ENCODE measurements at places on chromosomes 3 and 15.

DNA sequence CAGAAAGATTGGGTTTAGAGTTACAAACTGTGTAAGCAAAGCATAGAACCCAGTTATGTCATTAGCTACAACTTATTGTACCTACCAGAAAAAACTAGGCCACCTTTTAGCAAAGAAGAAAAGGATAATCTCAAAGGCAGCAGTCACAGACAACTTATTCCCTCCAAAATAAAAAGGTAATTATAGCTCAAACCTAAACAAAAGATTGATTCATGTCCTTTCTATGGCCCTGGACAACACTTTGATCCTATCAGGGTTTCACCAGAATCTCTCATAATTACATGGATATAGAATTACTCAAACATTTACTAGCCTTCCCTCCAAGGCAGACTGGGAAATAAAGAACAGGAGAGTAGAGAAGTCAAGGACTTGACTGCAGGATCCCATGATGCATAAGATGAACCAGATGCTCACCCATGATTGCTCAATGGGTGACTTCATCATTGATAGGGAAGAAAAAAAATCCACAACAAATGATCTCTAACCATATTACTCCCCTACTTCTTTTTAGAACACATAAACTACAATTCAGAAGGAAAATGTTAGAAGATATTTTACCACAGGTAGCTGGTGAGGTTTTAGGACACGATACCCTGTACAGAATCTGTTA is 17.4 kb downstream of the DET1 start:
- DNase-seq: no peak

GRCh38 chr3:60585918-60586317 is 665.3 kb downstream of the FHIT start:
- DNase-seq: no peak

DNA sequence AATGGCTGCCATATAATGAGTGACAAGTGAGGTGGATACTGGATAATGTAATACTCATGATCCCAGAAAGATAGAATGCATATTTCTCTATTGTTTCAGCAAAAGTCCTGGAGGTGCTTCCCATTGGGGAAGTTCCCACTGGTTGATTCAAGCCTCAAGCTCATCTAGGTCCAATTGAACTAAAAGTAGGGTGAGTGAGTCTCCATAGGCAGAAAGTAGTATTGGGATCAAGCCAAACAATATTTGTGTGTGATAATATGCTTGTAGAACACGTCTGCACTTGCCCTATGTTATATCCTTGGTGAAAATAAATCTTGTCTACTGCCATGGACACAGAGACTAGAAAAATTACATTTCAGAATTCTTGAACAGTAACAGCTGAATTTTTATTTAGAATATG is 14.8 kb upstream of the ZBTB20 start:
- DNase-seq: no peak

DNA sequence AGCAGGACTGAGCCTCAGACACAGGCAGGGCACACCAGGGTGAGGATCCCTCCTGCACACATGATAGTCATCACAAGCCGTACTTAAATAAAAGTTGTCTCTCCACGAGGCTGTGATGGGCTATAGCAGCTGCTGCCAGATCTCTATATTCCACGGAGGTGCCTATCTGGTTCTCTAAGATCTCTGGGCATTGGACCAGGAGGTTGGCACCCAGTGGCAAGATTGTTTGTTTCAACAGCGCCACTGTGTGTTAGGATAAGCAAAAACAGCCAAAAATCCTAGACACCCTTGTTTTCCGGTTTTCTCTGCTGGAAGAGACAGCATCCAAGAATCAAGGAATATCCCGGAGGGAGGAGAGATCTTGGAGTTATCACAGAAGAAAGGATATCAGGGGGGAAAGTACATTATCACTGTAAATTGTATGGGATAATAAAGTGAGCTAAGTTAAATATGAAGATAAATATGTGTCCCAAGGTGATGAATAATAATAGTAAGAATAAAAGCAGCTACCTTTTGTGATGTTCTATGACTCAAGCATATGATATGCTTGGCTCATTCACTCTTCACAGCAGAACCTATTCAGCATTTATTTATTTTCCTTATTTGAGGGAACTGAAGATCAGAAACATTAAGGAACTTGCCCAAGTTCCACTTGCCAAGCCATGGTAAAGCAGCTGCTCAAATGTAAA is 90.6 kb upstream of the AKAP13 start:
- peak; percentile 40 for DNase-seq

DNA sequence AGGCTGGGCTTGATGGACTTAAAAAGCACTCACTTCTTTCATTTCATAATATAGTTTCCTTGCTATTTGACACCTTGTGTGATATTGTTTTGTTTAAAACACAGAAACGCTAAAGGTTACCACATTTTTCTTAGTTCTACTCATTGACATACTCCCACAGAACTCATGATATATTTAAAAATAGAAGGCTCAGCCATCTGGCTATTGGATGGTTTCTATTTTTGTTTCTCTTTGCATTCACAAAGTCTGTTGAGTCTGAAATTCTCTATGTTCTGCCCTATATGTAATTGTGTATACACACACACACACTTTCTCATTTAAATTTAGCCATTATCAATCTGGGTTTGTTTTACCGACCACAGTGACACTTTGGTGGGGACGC is 128.2 kb downstream of the SOX2 start:
- no peak for DNase-seq

- no peak for DNase-seq
These were observed 68.5 kb downstream of the DHX30 start for GRCh38 chr3:47871389-47871788.

DNA sequence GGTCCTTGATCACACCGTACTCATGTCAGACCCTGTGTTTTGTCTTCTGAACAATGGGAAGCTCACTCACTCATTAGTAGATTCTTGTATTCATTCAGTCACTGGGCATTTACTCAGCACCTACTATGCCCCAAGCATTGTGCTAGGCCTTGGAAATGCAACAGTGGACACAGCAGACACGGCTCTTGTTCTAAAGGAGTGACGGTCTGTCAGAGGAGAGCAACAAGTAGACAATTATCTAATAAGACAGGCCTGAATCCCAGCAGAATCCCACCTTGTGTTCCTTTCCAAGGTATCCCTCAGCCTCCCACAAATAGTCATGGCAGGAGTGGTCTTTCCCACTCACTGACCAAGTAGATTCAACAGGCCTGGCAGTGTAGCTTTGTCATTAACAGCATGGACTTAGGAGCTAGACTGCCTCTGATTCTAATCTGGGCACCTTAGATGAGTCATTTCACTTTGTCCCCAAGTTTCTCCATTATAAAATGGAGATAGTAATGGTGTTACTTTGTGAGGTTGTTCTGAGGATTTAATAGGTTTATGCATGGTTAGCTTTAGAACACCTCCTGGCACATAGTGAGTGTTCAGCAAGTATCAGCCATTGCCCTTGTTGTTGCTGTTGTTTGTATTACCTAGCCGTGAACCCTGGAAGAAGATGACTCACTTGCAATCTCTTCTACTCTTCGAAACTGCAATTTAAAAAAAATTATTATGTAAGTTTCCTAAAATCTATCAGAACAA is 69.1 kb downstream of the SSUH2 start:
- no peak for DNase-seq

DNA sequence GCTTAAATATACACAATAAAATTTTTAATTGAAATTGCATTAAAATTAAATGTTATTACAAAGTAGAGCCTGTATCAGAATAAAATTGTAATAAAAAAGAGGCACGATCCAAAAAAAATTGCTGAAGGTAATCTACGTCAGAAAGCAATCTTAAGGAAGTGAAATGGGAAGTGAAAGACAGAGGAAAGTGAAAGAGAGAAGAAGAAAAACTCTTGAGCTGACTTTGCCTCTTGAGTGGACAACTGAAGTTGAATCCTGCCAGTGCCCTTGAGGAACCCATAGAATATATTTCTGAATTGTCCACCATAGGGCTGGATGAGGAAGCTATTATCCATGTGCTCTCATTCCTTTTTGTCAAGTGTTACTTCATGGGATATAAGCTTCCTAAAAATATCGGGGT is 285.1 kb upstream of the STAC start:
- DNase-seq: no peak

DNA sequence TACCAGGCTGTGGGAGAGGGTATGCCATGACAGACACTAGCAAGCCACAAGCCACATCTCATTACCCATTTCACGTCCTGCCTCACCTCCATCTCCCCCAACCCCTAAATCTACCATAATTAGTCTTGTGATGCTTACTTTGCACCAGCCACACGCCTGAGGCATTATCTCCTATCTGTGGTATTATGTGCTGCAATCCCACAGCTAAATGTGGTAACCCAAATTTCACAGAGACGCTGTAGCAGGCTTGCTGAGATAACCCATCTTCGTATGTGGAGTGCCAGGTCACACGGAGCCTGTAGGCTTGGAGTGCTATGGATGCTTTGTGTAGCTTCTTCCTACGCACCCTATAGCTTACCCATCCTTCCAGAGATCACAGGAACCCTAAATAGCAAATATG is 256.7 kb upstream of the KCNH8 start:
- DNase-seq: no peak

DNA sequence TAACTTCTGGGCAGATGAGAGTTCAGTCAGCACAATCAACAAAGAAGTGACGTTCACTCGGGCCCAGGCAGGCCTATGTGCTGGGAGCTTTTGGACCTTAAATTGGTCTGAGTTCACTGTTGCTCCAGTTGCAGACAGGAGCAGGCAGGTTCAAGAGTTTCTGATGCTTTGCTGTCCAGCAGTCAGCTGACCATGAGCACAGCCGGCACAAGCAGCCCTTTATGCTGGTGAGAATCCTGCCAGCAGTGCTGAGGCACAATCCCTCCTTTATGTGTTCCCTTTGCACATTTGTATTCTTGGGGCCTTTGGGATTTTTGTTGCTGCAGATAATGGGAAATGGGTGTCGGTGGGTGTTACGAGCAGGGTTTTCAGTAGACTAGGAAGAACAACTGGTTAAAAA is 81.2 kb upstream of the GOLGA8J start:
- no peak for DNase-seq

GRCh38 chr3:2822611-2823010 is 287.6 kb downstream of the IL5RA start:
- no peak for DNase-seq

DNA sequence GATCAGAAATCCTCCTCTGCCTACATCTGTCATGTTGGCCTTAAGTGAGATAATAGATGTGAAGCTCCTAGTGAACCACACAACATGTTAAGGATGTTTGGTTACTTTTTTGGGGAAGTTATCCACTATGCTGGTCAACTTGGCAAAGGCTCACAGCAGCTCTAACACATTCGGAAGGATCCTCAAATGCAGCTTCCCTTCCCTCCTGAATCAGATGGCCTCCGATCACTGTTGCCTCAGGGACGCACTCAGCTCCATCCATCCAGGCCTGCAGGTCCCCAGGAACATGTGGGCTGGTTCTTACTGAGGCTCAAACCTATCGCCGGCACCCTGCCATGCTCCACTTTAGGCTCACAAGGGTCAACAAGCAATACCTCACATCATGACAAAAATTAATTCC is 67.9 kb downstream of the CORO2B start:
- DNase-seq: no peak

GRCh38 chr3:8518138-8518537 is 16.5 kb downstream of the LMCD1 start:
- no peak for DNase-seq

- no peak for DNase-seq
These were observed 2.1 kb downstream of the SOX14 start for GRCh38 chr3:137766041-137766875.

GRCh38 chr3:9552252-9552999 is 1.2 kb downstream of the LHFPL4 start:
- DNase-seq: peak; percentile 7

DNA sequence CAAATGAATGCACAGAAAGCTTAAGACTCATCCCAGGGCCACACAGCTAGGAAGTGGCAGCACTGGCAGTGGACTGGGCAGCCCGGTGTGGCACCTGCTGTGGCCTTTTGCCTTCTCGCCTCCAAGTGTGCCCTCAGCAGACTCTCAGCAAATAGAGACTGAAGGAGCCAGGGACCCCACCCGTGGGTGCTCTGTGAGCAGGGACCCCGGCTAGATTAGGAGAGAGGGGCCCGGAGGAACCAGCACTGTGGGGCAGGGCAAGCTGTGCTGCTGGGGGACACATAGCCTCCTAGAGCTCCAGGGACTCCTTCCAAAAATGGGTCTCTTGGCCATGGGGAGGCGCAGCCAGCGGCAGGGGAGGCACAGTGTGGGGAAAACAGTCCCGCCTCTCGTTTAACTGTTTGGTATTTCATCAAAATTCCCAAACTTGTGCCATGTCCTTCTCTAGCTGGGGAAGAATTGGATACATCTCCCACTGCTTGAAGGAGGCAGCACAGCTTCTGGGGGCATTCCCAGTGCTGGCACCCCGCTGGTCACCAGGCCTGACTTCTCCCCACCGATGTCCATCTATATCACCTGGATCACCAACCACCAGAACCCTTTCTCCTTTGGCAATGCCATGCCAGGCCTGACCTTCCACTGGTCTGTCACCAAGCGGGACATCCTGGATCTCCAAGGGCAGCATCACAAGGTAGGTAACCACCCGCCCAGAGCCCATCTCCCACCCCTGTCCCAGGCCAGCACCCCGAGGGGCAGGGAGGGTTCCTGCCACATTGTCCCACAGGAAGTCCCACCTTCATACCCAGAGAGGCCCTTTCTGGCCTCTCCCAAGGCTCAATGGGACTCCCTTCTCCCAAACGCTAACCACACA is 12.0 kb upstream of the TXNRD3 start:
- DNase-seq: no peak

DNA sequence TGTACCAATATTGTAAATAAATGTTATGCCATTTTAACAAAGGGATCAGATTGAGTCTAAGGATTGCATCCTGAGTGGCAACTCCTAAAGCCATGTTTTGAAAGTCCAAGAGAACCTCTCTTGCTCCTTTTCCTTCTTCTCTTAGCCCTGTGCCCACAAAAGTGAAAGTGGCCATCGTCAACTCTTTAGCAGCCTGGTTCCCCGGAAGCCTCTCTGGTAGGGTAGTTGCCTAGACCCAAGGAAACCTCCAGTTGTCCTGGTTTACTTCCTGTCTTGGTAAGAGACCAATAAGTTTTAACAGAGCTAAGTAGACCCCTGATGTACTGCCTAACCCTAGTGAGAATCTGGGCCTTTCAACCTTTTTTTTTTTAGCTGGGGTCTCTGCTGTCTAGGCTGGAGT is 10.2 kb upstream of the ITPKA start:
- peak; percentile 39 for DNase-seq

DNA sequence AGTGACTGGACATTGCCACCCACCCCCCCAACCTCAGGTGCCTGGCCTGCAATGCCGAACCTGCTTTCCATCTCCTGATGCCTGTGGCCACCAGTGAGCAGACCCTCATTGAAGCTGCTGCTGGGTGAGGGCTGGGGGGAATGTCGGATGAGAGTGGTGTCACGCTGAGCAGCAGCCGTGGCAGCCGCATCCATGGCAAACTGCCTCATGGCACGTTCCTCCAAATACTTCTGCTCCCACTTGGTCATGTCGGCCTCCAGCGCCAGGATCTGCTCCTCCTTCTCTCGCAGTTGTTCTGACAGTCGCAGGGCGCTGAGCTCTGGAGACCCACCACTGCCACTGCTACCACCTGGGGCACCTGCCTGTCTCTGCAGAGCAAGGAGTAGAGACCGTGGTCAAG is 14.2 kb downstream of the AMOTL2 start:
- DNase-seq: no peak

GRCh38 chr15:40307421-40308211 is at the start of gene PLCB2:
Gene PLCB2 (minus strand): TSS chr15:40307935. CDS start chr15:40307672, 263 bp downstream.
- peak; percentile 72 for DNase-seq

- DNase-seq: peak; percentile 25
These were observed 110.6 kb upstream of the TSPAN3 start for GRCh38 chr15:77181305-77182074.

GRCh38 chr3:195443391-195443989 is 670 bp upstream of the ACAP2 start:
- no peak for DNase-seq

- no peak for DNase-seq
These were observed 602.4 kb downstream of the UNC13C start for GRCh38 chr15:54580643-54581042.

- no peak for DNase-seq
These were observed 18.8 kb downstream of the GNB4 start for GRCh38 chr3:179432451-179432850.
